ENCODE measurements at places on chromosomes 5 and 9.

- H3K27me3 ChIP-seq, result no peaks in the 10 kb centered on the region
- no peak overlapping the region for H3K27ac ChIP-seq
- H3K4me3 ChIP-seq, result no peak overlapping the region
- H3K4me1 ChIP-seq, result no peaks in the 10 kb centered on the region
- no peak for DNase-seq
Measured at GRCh38 chr5:120146787-120147186, 317.3 kb upstream of the PRR16 start.

DNA sequence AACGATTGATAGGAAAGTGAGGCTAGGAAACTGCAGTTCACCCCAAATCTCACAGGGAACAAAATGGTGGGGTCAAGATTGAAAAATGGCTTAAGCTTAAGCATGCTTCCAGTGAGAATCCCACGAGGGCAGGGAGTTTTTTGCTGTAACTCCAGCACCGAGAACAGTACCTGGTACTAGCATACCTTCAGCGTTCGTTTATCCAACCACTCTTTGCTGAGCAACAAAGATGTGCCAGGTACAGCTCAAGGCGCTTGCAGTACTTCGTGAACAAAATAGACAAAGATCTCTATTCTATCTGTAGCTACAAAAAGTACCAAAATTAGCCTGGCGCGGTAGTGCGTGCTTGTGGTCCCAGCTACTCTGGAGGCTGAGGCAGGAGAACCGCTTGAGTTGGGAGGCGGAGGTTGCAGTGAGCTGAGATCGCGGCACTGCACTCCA is 778 bp upstream of the PPP6C start:
- H3K27me3 ChIP-seq, result no peaks in the 10 kb centered on the region
- H3K4me1 ChIP-seq, result peaks cover 35% of the 10 kb centered on the region
- H3K4me3 ChIP-seq, result peak overlapping the region; percentile 99
- DNase-seq, result no peak
- no peaks in the 10 kb centered on the region for H3K36me3 ChIP-seq

DNA sequence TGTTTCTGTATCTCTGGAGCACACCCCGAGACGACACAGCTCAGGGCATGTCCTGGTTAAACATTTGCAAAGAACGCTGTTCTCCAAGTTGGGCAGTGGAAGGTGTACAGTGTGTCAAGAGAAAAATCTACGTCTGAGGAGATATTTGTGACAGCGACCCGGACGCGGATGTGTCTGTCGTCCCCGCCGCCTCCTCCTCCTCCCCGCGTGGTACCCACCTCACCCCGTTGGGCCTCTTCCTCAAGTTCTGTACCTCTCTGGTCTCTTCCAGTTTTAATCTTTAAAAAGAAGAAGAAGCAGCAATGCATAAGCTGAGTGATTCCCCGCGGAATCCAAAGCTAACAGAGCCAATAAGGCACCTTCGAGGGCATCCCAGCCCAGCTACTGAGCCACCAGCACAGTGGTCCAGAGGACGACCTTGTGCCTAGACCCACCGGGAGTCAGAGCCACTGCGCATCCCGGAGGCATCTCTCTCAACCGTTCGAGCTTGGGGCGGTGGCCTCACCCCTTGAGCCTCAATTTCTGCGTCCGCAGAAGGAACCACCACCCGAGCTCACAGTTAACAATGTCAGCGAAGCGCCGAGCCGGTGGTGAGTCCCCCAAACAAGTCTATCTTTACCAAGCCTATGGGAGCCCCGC is 467 bp downstream of the C9orf78 start:
- peaks cover 39% of the 10 kb centered on the region for H3K36me3 ChIP-seq
- H3K27me3 ChIP-seq, result no peaks in the 10 kb centered on the region
- peak overlapping the region; percentile 92 for H3K27ac ChIP-seq
- peak overlapping the region; percentile 97 for H3K4me3 ChIP-seq
- peaks cover 41% of the 10 kb centered on the region for H3K4me1 ChIP-seq

- no peak overlapping the region for H3K4me3 ChIP-seq
- DNase-seq, result no peak
- H3K36me3 ChIP-seq, result peaks cover 49% of the 10 kb centered on the region
- H3K4me1 ChIP-seq, result peaks cover 10% of the 10 kb centered on the region
Measured at GRCh38 chr9:95478335-95478734, 38.4 kb downstream of the PTCH1 start.

DNA sequence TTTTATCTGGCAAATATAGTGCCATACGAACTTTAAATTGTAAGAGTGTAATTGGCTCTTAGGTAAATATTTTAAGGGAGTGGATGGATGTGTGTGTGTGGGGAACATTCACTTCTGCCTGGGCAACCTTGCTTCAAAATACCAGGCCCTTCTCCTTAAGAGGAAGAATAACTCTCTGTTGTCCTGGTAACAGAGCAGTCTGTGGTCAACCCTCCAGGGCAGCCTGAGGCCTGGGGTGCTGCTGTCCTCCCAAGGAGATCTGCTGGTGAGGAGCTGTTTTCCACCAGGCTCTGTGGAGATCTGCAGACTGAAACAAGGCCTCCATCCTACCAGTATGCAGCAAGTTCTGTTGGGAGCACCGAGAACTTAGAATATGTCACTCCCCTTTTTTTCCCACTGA is 325.2 kb downstream of the PSAT1 start:
- H3K27ac ChIP-seq, result no peak overlapping the region
- H3K36me3 ChIP-seq, result no peaks in the 10 kb centered on the region
- H3K4me3 ChIP-seq, result no peak overlapping the region

DNA sequence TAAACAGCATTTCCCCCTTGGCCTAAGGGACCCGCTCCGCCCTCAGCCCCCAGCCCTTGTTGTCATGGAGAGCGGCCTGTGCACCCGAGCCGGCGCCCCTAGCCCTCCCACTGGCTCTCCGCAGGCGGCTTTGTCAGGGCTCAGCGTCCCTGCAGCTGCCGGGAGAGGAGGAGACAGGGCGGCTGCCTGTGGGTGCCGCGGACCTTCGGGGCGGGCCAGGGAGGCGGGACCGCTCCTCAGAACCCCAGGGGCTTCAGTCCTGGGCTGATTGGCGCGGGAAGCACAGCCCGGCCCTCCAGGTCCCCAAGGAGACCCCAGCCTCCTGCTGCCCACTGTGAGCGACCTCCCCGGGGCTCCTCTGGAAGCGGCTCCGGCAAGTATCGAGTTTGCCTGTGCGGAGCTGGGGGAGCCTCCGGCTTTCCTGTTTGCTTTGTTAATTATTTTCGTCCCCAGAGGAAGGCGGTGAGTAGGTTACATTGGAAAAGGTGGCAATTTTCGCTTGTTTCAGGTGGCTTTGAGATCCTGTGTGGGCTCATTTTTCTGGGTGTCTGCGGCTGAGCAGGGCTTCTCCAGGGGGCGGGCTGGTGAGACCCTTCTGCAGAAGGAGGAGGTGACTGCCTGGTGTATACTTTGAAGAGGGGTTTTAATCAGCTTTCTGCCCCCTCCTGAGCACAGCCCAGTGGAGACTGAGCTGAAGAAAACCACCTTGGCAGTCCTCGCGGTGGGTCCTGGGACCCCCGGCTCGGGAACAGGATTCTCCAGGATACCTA is at the start of gene FGD3:
FGD3 (plus strand) TSS at position 256 of the 770 bp plus-strand sequence. CDS start 28,734 bp downstream, outside the sequence.
- DNase-seq, result no peak
- H3K36me3 ChIP-seq, result no peaks in the 10 kb centered on the region
- H3K27me3 ChIP-seq, result peaks cover 35% of the 10 kb centered on the region
- peaks cover 11% of the 10 kb centered on the region for H3K4me1 ChIP-seq

- no peaks in the 10 kb centered on the region for H3K4me1 ChIP-seq
- H3K4me3 ChIP-seq, result no peak overlapping the region
- H3K27me3 ChIP-seq, result no peaks in the 10 kb centered on the region
- H3K36me3 ChIP-seq, result no peaks in the 10 kb centered on the region
Measured at GRCh38 chr5:61734001-61734400, 401.9 kb downstream of the ZSWIM6 start.

- no peaks in the 10 kb centered on the region for H3K4me1 ChIP-seq
- no peaks in the 10 kb centered on the region for H3K36me3 ChIP-seq
- H3K27me3 ChIP-seq, result peaks cover 5% of the 10 kb centered on the region
- no peak overlapping the region for H3K4me3 ChIP-seq
- H3K27ac ChIP-seq, result no peak overlapping the region
Measured at GRCh38 chr9:93820667-93821306, 134.4 kb downstream of the BARX1 start.

GRCh38 chr5:72109062-72109411 is 1.8 kb downstream of the MAP1B start:
- peaks cover 23% of the 10 kb centered on the region for H3K4me1 ChIP-seq
- no peaks in the 10 kb centered on the region for H3K36me3 ChIP-seq
- H3K27me3 ChIP-seq, result no peaks in the 10 kb centered on the region
- peak overlapping the region; percentile 87 for H3K27ac ChIP-seq
- DNase-seq, result no peak

DNA sequence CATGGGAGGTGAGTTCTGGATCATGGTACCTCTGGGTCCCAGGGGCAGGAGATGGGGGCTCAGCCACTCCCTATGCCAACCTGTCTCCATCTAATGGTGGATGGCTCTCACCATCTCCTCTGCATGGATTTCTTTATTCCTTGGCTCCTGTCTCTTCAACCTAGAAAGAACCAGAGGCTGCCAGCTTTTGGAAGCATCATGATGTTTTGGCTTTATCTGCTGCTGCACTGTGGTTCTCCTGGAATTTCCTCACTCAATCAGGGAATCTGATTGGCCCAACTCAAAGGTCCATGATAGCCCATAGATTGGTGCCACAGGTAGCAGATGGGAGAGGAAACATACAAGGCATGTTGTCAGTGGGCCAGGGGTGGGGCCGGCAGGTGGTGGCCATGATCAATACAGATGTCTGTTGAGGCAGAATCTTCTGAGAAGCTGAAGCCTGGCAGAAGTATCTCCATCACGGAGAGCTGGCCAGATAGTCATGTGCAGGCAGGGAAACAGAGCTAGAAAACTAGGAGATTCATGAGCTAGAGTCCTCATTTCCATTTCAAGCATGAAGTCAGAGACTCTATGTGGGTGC is 158.2 kb downstream of the MACROH2A1 start:
- no peaks in the 10 kb centered on the region for H3K27me3 ChIP-seq
- H3K4me1 ChIP-seq, result peaks cover 79% of the 10 kb centered on the region
- no peak overlapping the region for H3K4me3 ChIP-seq
- H3K36me3 ChIP-seq, result no peaks in the 10 kb centered on the region
- no peak overlapping the region for H3K27ac ChIP-seq

DNA sequence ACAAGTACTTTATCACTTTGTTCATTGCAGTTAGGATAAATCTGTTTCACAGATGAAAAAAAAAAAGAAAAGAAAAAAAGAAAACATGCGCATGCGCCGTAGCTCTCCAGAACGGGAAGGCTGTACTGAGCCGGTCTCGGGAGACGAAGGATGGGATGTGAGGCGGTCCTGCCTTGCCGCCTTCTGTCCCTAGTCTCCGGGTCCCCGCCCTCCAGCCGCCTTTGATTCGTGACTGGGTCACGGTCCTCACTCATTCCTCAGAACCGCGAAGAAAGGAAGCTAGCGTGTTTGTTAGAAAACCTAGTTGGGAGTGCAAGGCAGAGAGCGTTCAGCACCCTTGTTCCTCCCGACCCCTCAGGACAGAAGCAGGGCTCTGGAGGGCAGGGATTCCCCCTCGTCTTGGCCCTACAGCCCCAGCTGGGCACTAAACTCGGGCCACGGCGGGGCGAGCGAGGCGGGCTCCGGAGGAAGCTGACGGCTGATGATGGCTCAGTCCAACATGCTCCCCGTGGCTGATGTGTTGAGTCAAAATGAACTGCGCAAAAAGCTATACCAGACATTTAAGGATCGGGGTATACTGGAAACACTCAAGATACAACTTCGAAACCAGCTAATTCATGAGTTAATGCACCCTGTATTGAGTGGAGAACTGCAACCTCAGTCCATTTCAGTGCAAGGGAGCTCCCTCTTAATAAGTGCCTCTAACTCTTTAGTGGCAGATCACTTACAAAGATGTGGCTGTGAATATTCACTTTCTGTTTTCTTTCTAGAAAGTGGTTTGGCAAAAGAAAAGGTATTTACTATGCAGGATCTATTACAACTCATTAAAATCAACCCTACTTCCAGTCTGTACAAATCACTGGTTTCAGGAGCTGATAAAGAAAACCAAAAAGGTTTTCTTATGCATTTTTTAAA is 40.0 kb downstream of the CPLANE1 start:
- H3K4me1 ChIP-seq, result no peaks in the 10 kb centered on the region
- H3K27ac ChIP-seq, result no peak overlapping the region
- H3K4me3 ChIP-seq, result peak overlapping the region; percentile 14
- H3K27me3 ChIP-seq, result no peaks in the 10 kb centered on the region
- DNase-seq, result no peak

DNA sequence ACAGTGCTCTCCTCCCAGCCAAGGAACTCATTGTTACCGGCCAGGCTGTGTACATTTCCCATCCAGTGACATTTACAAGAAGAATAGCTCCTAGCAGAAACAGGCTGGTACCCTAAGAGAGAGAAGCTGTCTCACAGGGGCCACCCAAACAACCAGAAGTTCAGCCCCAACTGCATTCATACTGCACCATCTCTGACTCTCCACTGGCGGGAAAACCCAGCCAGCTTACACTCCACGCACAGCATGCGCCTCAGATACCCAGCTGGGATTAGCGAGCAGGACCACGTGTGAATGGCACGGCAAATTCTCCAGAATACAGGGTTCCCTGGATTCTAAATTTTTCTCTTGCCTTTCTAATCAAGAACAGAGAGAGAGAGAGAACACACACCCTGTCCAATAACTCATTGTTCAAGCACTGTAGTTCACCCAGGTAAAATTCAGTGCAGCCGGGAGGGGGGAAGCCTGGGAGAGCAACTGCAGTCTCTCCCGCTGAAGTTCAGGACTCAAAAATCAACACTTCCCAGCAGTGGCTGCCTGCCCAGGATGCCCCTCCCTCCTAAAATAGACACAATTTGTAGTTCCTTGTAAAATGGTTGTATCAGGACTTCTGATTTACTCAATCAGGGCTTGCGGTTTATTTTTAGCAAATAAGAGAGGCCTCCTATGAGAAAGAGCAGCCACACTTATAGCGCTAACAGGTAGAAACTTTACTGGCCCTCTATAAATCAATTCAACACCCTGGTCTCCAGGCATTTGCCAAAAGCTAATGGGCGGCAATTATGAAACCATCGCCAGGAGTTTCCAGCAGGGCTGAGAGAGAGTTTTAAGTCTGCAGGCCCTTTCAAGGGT is 2.2 kb downstream of the COL23A1 start:
- H3K27ac ChIP-seq, result no peak overlapping the region
- H3K36me3 ChIP-seq, result no peaks in the 10 kb centered on the region
- no peaks in the 10 kb centered on the region for H3K4me1 ChIP-seq
- peaks cover 23% of the 10 kb centered on the region for H3K27me3 ChIP-seq

GRCh38 chr5:3912790-3913189 is 317.2 kb downstream of the IRX1 start:
- no peak for DNase-seq
- H3K36me3 ChIP-seq, result no peaks in the 10 kb centered on the region
- no peak overlapping the region for H3K27ac ChIP-seq
- no peaks in the 10 kb centered on the region for H3K27me3 ChIP-seq
- no peaks in the 10 kb centered on the region for H3K4me1 ChIP-seq

- DNase-seq, result peak; percentile 68
- H3K27me3 ChIP-seq, result no peaks in the 10 kb centered on the region
- peaks cover 66% of the 10 kb centered on the region for H3K4me1 ChIP-seq
- peak overlapping the region; percentile 82 for H3K27ac ChIP-seq
- peak overlapping the region; percentile 97 for H3K4me3 ChIP-seq
- H3K36me3 ChIP-seq, result no peaks in the 10 kb centered on the region
Measured at GRCh38 chr5:173890195-173890991, 2.2 kb downstream of the CPEB4 start.

DNA sequence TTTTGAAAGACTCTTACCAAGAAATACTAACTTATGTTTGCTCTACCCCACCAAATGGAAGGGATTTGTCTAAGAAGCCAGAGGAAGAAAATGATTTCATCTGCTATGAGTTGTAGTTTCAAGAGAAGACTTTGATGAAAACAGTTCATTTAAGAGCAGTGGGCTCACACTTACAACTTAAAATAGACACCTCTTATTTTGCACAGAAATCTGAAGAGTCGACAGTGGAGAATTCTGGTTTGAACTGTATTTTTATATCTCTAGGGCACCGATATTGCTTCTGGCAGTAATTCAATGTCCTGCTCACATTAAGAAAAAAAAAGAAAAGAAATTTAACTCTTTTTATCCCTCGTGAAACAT is 1.9 kb upstream of the DAB2 start:
- H3K4me3 ChIP-seq, result no peak overlapping the region
- H3K36me3 ChIP-seq, result no peaks in the 10 kb centered on the region
- peaks cover 8% of the 10 kb centered on the region for H3K4me1 ChIP-seq
- no peak for DNase-seq
- no peaks in the 10 kb centered on the region for H3K27me3 ChIP-seq
